ENCODE measurements at places on chromosomes 7 and 10. TPM values are rescaled to one million over a fixed set of nuclear protein-coding genes. Genes with fewer than 3 reads are reported as not detected.

Gene ARPC1A
- total RNA-seq = 209 TPM

Gene NSUN6
- total RNA-seq = 10.6 TPM

Gene ASB10
- not detected for total RNA-seq

Gene TUBGCP2
- total RNA-seq = 58.6 TPM

Gene RBP3
- total RNA-seq = under 0.01 TPM

Gene LEP
- total RNA-seq = not detected

Gene ZNF488
- total RNA-seq = not detected

Gene GPR15LG
- not detected for total RNA-seq

Gene PTF1A
- not detected for total RNA-seq

Gene ZNF365
- total RNA-seq = 7.0 TPM

Gene CALML5
- not detected for total RNA-seq

Gene PTPRN2
- total RNA-seq = not detected

Gene AZGP1
- total RNA-seq = not detected

Gene SPDYE6
- not detected for total RNA-seq

Gene KLF14
- total RNA-seq = 0.22 TPM

Gene UROS
- total RNA-seq = 56.1 TPM

Gene LIPM
- total RNA-seq = not detected

Gene PSPH
- total RNA-seq = 75.3 TPM

Gene CRPPA
- total RNA-seq = 2.9 TPM

Gene SPDYE2B
- total RNA-seq = not detected

Gene MMD2
- not detected for total RNA-seq

Gene IL6
- 659 TPM for total RNA-seq

Gene MACROH2A2
- total RNA-seq = 1.3 TPM

Gene CCDC136
- total RNA-seq = 6.3 TPM

Gene RPS24
- 715 TPM for total RNA-seq

Gene ANXA7
- total RNA-seq = 146 TPM

Gene NAT16
- total RNA-seq = not detected

Gene EN2
- total RNA-seq = not detected

Gene PRPS1L1
- not detected for total RNA-seq

Gene C7orf33
- total RNA-seq = not detected

Gene ITPRID1
- total RNA-seq = not detected

Gene TMEM139
- not detected for total RNA-seq

Gene BAIAP2L1
- total RNA-seq = 10.2 TPM

Gene OPN1SW
- not detected for total RNA-seq

Gene ATOH7
- not detected for total RNA-seq

Gene TCERG1L
- total RNA-seq = not detected

Gene PRF1
- not detected for total RNA-seq

Gene DGKI
- total RNA-seq = 10.0 TPM

Gene DKK1
- total RNA-seq = 101 TPM

Gene FAM25C
- not detected for total RNA-seq

Gene GTPBP4
- total RNA-seq = 43.2 TPM

Gene EBF3
- total RNA-seq = not detected

Gene GLI3
- 5.9 TPM for total RNA-seq

Gene STEAP1B
- total RNA-seq = 2.2 TPM

Gene ANLN
- total RNA-seq = 236 TPM

Gene AGAP5
- total RNA-seq = 3.9 TPM

Gene SMO
- total RNA-seq = 4.2 TPM

Gene SVOPL
- total RNA-seq = not detected

Gene SYT15
- total RNA-seq = 0.43 TPM

Gene JAKMIP3
- under 0.01 TPM for total RNA-seq

Gene MYL10
- not detected for total RNA-seq

Gene RBM33
- total RNA-seq = 31.4 TPM

Gene LRRC61
- 2.3 TPM for total RNA-seq

Gene SFTPA2
- not detected for total RNA-seq

Gene PARG
- 40.7 TPM for total RNA-seq

Gene ITIH2
- total RNA-seq = not detected

Gene MINDY4
- total RNA-seq = 18.3 TPM

Gene FAM241B
- not detected for total RNA-seq

Gene CPN1
- not detected for total RNA-seq
